Activated CD4-positive, alpha-beta T cell treated with anti-CD3 and anti-CD28 coated beads, Interleukin-2, amount 10 ng/mL, durations not matched to agents 24 days and 14 days (primary cell): ENCODE measurements at places on chromosomes 3 and 15. TPM values are rescaled to one million over a fixed set of nuclear protein-coding genes. Genes with fewer than 3 reads are reported as not detected.

Gene P2RY12
- not detected in 2 replicates for total RNA-seq

Gene DAZL
- 0.07 and 0.19 TPM in 2 replicates for total RNA-seq

Gene P2RY14
- total RNA-seq, result 2.5 and 3.0 TPM in 2 replicates

Gene GREM1
- total RNA-seq, result not detected in 2 replicates

Gene SLC9A9
- 1.1 and 1.3 TPM in 2 replicates for total RNA-seq

Gene CCR9
- total RNA-seq, result not detected in 2 replicates

DNA sequence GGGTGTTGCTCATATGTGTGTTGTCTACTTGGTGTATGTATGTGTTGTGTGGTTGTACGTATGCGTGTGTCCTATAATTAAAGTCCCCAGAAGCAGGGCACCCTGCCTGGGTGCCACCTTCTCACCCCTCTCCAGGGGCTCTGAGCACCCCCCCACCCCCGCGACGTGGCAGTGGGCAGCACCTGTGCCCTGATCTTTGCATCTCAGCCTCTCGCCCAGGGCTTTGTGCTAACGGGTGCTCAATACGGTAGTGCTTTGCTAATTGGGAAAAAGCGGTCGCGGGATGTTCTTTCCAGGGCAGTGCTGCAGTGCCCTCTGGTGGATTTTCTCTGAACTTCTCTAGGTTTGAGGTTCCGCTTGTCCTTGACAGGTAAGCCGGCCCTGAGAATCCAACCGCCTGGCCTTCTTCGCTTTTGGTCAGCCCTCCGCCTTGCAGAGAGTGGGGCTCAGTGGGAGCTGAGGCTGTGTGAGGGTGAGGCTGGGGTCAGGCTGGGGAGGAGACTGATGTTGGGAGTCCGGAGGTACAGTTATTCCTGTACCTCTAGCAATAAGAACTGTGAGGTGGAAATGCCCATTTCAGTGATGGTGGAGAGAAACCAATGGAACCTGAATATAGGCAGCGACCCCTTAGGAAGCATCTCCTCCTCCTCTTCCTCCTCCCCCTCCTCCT lies 17.6 kb upstream of the EPHB3 start:
- peak; percentile 94 for DNase-seq

GRCh38 chr3:138587374-138587773 lies 6.7 kb downstream of the CEP70 start:
- no peak for DNase-seq

DNA sequence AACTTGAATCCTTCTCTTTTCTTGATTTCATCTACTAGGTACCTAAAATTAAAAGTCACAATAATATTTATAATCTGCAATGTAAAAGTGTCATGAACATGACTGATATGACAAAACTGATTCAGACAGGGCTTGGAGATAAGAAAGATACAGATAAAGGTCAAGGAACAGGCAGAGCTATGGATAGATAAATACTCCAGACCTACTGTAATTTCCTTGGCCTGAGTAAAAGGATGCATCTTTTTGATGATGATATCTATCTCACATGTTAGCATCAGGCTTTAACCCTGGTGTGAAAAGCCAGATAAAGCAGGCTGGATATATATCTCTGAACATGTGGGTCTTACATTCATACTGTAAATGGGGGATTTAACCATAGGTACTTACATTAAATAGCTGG lies 108.1 kb downstream of the GADL1 start:
- no peak for DNase-seq

DNA sequence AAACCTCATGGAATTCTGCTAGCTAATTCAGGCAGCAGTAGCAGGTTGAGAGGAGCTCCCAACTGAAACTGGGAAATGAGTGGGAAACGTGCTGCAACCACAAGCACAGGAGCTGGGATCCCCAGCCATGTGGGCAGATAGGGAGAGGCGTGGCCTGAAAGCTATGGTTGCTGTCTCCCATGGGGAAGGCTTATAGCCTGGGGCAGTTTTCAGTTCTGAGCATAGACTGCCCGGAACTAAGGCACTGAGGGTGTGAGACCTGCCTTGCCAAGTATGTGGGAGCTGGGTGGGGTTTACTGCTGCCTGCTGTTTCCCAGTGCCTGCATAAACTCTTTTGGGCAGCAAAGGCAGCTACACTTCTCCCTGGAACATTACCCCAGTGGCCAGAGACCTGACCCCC lies 229.5 kb downstream of the TUSC7 start:
- DNase-seq, result no peak

DNA sequence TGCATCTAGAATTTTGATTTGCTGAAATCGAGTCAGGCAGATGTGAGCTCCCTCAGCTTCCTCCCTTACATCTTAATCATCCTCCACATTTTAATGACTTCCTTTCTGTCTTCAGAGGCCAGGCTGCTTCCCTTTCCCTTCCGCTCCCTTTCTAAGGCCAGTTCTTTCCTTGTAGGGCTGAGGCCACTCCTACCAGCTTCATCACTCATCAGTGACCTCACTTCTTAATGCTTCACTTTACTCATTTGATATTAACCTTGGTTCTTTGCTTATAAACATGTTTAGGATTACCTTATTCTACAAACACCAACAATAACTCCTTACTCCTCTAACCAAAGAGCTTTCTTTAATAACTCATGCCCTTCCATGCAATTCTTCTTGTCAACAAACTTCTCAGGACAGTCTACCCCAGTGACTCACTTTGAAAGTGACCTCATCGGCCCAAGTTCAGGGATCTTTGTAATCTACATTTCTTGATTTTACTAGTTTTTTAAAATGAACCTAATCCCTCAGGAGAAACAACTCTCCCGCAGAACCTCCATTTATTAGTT lies 23.9 kb downstream of the ILDR1 start:
- DNase-seq, result no peak

DNA sequence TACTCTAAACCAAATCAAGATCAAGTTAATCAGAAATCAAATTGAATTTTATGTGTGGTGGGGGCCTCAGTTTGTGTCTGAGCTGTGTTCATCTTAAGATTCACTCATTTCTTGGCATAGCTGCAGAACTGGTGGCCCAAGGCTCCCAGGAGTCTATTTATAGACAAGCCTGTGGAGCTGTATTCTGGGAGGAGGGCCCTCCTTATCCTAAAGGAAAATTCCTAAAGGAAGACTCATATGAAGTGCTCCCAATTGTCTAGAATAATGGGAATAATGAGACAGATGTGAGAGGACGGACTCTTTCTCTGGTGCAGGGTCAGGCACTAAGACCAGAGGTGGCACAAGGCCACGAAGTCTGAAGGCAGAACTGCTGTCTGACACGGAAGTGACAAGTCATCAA lies 38.9 kb downstream of the C3orf85 start:
- no peak for DNase-seq

DNA sequence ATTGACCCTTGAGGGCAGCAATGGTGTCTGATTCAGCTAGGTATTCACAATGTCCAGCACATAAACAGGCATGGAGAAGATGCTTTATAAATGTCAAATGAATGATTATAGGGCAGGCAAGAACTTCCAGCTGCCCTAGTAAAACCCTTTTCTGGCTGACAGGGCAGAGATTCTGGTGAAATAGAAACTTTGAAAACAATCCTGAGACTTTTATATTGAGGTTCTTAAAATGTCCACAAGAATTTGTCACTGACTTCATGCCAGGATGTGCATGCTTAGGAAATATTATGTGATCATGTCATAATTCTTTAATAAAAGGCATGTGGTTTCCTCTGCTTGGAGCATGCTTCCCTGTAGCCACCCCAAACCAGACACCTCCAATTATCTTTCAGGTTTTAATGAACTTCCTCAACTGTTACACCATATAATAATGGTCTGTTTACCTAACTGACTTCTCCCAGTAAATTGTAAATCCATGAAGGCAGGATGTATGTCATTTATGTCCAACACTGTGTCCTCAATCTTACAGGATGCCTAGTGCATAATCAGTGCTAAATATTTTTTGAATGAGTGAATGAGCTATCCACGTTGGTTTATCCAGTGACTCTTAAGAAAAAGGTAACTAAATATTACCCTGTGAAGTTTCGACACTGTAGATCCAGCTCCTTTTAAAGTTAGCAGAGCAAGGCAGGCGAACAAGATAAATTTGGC lies 43.4 kb upstream of the CLRN1 start:
- no peak for DNase-seq

- DNase-seq, result no peak
These were observed 45.9 kb downstream of the SLC12A8 start for GRCh38 chr3:125166599-125167136.

DNA sequence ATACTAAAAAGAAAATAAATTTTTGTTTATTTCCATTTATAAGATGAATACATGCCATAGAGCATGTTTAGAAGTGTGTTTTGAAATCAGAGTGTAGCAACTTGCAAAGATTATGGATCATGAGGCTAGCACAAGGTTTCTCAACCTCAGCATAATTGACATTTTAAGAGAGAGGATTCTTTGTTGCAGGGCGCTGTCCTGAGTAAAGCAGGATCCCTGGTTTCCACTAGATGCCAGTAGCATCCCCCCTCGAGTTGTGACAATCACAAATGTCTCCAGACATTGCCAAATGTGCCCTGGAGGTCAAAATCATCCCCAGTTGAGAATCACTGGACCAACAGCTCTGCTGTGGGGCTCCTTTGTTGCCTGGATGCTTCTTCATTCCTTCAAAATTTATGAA lies 128.5 kb upstream of the RBMS3 start:
- no peak for DNase-seq

DNA sequence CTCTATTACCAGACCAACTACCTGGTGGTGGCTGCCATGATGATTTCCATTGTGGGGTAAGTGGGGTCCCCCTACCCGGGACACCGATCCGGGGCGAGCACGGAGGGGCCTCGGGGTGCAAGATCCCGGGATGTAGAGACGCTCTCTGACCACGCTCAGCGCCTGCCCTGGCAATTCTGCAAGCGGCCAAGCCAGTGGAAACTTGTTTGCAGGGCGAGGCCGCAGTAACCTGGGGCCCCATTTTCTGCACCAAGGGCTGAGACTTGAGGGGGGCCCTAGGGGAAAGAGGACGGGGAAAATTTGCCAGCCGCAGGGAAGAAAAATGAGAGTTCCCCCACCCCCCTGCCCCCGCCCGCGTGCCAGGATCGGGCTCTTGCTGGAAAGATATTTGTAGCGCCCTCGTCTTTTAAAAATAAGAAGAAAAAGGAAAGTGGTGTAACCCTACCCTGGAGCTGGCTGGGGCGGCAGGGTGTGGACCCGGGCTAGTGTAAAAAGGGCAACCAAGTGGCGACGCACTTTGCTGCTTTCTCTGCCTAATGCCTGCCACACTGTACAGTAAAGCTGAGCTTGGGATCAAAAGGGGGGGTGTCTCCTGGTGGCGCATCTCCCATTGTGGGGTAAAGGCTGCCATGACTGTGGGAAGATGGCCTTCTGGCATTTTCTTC lies 563 bp downstream of the ARL6IP5 start:
- DNase-seq, result peak; percentile 76

DNA sequence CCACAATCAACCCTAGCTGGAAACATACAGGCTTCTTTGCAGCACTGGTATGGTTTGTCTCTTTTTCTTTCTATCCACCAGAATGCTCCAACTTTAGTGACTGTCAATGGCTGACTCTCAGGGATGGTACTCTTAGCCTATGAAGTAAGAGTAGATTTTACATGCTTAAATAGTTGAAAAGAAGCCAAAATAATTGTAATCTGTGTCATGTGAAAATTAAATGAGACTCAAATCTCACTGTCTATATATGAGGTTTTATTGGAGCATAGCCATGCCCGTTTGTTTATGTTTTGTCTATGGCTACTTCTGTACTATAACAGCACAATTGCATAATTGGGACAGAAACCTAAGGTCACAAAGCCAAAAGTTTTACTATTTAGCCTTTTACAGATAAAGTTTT lies 29.1 kb upstream of the PDZRN3 start:
- DNase-seq, result no peak

DNA sequence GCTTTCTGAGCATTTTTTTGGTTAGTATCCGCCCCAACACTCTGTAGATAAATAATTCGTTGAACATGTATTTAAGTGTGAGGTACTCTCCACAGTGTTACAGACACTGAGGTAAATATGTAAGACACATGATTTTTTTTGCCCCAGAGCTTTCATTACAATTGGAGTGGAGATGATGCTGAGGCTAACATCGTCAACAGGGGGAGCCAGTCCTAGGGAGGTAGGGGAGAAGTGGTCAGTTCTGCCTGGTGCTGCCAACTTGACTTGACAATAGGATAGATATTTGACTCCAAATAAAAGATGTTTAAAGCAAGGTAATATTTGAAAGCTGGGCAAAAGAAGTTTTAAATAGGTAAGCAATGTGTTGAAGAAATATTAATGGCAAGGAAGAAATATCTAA lies 295.7 kb downstream of the UNC13C start:
- DNase-seq, result no peak

- no peak for DNase-seq
These were observed 1064.4 kb upstream of the CFAP20DC start for GRCh38 chr3:60114191-60114590.

GRCh38 chr3:143436231-143436930 lies 316.8 kb downstream of the CHST2 start:
- DNase-seq, result no peak

- no peak for DNase-seq
These were observed 107.2 kb upstream of the ALDH1A3 start for GRCh38 chr15:100772478-100772877.

GRCh38 chr3:13301286-13301987 lies 118.7 kb downstream of the NUP210 start:
- DNase-seq, result no peak

DNA sequence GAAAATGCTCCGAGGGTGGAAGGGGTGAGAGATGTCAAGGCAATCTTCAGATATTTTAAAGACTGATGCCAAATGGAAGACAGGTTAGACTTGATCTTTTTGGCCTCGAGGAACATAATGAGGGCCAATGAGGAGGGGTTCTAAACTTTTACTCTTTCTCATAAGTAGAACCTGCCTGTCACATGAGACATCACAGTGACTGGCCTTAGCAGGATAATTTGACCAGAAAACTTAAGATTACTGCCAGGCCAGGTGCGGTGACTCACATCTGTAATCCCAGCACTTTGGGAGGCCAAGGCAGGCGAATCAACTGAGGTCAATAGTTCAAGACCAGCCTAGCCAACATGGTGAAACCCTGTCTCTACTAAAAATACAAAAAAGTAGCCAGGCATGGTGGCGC lies 12.2 kb downstream of the TM4SF4 start:
- no peak for DNase-seq

GRCh38 chr3:63353383-63353782 lies 75.3 kb downstream of the SYNPR start:
- DNase-seq, result no peak

DNA sequence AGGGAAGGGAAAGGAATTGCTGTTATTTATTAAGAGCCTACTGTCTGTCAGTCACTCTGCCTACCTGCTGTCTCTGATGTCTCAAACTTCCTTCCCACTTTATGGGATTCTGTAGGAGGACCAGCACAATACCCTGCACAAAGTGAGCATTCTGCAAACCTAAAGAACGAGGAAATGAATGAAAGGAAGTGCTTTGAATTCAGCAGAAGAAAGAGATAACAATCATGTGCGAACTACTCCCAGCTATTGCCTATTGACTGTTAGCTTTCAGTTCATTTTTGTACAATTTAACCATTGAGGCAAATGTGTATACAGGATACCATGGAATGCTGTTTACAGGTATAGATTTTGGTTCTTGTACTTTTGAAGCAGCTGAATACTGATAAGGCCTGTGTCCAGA lies 66.8 kb downstream of the CMSS1 start:
- DNase-seq, result peak; percentile 62

DNA sequence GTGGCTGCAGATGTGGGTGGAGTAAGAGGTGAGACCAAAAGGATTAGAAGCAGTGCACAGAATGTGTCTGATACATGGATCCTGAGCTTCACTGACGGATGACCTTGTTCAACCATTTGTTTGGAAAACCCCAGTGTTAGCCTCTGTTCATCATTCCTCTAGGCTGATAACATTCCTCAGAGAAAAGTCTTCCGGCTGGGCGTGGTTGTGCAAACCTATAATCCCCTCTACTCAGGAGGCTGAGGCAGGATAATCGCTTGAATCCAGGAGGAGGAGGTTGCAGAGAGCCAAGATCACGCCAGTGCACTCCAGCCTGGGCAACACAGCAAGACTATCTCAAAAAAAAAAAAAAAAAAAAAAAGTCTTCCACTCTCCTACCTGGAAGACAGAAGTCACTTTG lies 23.1 kb upstream of the CHD2 start:
- DNase-seq, result no peak
